ENCODE measurements at places on chromosomes 3 and 15.

GRCh38 chr3:40055361-40055760, 246.0 kb downstream of the MYRIP start:
- DNase-seq, result no peak

DNA sequence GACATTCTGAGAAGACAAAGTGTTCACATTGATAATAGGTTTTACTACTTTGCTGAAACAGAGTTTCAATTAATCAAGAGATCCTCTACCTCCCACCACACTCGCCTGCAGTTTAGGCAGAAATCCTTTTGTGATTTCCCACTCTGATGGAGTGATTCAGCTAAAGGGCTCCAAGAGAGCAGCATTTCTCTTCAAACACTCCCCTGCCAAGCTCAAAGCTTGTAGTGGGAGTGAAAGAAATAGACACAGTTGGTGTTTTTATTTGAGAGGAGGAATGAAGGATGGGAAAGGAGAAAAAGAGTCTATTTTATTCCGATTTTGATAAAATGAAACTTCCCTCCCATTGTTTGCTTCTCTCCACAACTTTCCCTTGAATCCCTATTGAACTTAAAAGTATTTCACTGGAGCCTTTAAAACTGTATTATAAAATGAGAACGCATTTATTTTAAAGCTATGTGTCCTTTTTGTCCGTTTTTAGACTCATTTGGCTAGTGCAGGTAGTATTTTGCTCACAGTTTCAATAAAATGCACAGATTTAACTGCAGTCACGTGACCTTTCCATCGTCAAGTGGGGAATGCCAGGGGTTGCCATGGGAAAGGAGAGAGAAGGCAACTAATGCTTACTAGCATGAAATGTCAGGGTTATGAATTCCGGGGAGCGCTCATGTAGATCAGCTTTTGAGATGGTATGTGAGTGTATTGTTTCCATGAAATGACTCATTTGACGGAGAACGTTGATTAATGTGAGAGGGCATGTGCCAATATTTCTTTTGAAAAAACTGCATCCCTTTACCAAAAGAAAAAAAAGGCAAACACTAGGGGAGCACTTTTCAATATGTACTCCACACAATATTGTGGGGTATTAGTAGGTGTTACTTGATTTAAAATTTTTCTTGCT, 7.7 kb upstream of the OSBPL11 start:
- no peak for DNase-seq

DNA sequence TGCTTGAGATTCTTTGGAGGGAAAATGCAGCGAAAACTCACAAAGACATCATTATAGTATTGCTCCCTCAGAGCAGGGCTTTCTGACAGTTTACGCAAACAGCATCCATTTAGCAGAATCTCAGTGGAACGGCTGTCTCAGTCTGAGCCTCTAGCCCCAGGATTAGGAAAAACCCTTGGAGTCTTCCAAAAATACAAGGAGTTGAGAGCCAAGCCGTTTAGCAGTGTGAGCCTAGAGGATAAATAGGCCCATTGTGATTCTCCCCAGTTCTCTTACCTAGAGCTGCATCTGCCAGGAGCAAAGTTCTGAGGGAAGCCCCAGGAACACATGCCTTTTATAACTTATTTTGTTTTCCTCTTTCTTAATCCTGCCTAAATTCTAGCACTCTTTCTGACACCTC, 359.6 kb downstream of the NTRK3 start:
- no peak for DNase-seq

DNA sequence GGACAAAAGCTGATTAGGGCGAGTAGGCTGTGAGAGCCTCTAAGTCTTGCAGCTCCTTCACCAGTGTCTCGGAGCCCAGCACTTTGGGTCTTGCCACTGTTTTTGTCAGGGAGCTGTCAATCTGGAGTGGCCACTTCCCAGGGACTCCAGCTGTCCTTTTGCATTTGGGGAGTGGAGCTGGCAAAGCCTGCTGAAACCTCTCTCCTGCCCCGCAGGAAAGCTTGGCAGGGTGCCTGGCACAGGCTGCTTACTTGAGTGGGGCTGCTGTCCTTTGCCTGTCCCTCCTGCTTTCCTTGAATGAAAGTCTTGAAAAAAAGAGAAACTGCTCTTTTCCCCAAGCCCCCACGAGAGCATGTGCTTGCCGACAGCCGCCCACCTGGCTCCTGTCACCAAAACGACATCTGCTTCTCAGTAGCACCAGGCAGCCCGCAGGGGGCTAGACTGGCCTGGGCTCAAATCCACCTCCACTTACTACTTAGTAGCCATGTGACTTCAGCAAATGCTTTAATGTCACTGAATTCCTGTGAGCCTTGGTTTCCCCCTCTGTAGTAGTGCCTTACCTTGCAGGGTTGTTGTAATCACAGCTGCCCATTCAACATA, 13.7 kb downstream of the USP13 start:
- DNase-seq, result peak; percentile 37

GRCh38 chr3:52339612-52340011, 23.5 kb downstream of the DNAH1 start:
- peak; percentile 39 for DNase-seq

GRCh38 chr3:178856804-178857203, 214.8 kb downstream of the ZMAT3 start:
- DNase-seq, result no peak

- DNase-seq, result peak; percentile 77
Measured at GRCh38 chr3:49671291-49672288, 2.6 kb upstream of the APEH start.

GRCh38 chr15:91872356-91873137, 19.0 kb downstream of the SLCO3A1 start:
- DNase-seq, result no peak

- DNase-seq, result peak; percentile 25
Measured at GRCh38 chr3:8990266-8991215, 27.3 kb upstream of the RAD18 start.

- no peak for DNase-seq
Measured at GRCh38 chr15:77386626-77387025, 33.3 kb downstream of the PEAK1 start.

Measured in WERI-Rb-1 (cell line).